AG09309 (cell line): ENCODE measurements at places on chromosomes 4 and X.

- no peak for DNase-seq
Measured at GRCh38 chr4:154364066-154364845, 127.3 kb downstream of the DCHS2 start.

- no peak for DNase-seq
Measured at GRCh38 chr4:137950286-137950685, 291.9 kb downstream of the SLC7A11 start.

- no peak for DNase-seq
Measured at GRCh38 chrX:130987241-130987640, 70.9 kb upstream of the ARHGAP36 start.

- peak; percentile 90 for DNase-seq
Measured at GRCh38 chr4:34181311-34181841, 2062.9 kb downstream of the ARAP2 start.

DNA sequence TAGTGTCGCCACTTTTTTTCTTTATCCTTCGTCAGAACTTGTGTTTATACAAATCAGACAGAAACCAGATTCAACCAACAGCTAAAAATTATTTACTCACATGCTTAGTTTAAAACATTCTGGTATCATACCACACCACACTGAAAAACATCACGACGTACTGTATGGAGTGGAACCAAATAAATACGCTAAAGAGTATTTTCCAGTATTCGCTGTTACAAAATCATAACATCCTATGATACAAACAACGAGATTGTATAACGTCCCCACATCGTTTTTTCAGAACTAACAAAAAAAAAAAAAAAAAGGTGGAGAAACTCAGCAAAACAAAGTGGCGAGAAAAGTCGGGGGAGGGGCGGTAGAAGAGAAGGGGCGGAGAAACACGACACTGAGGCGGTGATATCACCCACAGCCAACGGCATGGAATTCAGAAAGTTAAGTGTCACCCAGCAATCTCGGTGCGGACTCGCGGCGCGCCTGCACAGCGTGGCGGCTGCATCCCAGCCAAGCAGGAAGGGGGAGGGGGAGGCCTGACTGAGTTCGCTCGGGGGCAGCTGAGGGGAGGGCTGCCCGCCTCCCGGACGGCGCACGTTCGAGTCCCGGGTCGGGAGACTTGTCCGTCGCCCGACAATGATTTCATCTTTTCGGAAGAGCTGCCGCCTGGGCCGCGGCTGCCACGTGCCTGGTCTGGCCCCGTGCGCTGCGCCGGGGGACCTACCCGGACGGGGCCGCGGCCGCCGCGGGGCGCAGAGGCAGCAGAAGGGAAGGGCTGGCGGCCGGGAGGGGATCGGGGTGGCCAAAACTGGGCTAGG is 920 bp downstream of the SETD7 start:
- peak; percentile 52 for DNase-seq

DNA sequence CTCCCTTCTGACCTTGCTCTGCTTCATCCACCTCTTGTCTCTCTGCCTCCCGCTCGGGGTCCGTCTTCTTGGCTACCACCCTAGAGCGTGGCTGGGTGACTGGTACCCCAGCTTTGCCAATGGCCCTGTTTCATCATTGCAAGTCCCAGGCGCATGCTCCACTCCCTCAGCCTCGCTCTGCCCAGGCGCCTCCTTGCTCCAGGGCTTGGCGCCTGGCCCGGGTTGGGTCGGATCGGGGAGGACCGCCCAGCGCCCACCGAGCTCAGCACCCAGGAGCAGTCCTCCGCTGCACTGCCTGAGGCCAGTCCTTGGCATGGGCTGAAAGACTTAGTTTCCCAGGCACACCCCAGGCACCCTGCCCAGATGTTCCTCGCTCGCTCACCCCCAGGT is 577 bp downstream of the BGN start:
- no peak for DNase-seq

DNA sequence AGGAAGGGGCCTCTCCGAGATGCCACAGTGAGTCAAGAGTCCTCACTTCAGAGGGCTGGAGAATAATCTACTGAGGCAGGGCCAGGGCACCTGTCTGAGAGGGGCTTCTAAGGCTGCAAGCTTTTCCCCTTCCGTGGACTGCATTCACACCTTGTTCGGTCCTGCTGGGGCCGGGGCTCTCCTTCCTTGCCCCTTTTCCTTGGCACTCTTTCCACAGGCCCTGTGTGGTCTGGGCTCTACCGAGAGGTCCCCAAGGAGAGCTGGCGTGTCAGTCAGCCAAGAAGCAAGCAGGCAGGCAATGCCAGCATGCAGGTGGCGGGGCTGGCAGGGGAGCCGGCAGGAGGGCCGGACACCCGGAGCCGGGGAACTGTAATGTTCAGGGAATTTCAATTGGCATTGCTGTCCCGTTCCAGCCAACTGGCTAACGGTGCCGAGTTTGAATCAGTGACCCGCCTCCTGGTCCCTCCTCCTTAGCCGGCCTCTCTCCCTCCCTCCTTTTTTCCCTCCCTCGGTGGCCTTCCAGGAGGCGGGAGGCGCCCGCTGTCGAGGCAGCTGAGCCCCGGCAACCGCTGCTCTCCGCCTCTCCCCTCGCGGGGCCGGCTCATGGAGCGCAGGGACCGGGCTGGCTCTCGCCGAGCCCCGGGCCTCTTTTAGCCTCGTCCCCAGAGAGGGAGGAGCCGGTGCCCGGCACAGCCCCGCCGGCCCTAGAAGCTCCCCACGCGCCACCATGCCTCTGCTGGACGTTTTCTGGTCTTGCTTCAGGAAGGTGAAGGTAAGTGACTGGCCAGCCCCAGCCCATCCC is at the start of gene STARD8:
Gene STARD8 (plus strand): TSS at position 511 of the 802 bp plus-strand sequence. CDS start 217 bp downstream, at position 728.
- DNase-seq: no peak

GRCh38 chr4:1550122-1551070 is 133.7 kb downstream of the FAM53A start:
- no peak for DNase-seq

DNA sequence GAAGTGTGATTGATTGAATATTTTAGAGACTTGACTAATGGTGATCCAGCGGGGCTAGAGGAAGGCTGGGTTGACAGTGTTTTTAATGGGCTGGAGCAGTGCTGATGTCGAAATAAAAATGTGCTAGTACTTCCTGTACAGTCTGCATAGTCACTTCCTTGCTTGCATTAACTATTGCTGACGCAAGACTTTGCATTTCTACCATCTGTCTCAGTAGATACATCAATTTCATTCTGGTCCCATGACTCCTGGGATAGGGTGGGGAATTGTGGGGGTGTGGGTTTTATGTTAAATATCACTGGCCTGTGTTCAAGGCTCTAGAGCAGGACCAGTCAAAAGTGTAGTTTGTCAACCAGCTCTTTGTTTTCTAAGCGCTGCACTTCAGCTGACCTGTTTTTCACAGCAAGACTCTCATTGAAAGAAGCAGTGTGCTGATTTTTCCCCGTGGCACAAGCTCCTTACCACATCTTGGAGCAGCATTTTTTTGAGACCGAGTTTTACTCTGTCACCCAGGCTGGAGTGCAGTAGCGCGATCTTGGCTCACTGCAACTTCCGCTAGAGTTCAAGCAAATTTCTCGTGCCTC is 35.2 kb upstream of the PHEX start:
- peak; percentile 2 for DNase-seq
